ENCODE measurements at places on chromosomes 16 and 17.

- peak; percentile 59 for DNase-seq
These were observed 3.7 kb upstream of the CBX8 start for GRCh38 chr17:79800325-79801155.

DNA sequence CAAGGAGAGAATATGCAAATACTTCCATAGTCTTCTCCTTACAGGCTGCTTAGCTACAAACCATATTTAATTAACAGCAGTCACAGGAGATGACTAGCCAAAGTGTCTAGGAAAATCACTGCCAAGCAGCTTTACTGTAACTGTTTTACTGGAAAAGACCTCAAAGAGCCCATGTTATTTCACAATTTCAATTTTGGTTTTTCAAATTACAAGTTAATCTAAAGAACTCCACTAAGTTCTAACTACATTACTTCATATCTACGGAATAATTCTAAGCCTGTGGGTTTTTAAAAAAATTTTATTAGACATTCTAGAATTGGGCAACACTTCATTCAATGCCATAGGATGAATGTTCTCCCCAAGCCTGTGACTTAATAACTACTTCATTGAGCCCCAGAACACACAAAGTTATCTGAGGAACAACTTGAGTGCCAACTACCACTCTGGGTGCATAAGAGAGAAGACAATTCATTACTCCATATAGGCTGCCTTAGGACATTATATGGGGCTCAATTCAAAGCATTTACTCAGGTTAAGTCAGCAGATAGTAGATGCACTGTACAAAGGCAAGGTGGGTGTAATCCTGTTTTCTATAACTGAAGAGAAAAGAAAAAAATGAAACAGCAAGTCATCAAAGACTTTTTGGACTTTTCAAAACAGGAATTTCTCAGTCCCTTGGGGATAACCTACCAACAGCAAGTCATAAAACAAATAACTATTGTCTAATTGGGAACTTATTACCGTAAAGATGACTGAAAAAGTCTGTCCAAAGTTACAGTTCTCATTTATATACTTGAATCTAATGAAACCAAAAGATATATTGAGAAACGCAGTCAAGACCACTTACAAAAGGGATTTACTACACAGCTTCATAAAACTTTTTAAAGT, 33.0 kb downstream of the STAT3 start:
- DNase-seq: no peak

DNA sequence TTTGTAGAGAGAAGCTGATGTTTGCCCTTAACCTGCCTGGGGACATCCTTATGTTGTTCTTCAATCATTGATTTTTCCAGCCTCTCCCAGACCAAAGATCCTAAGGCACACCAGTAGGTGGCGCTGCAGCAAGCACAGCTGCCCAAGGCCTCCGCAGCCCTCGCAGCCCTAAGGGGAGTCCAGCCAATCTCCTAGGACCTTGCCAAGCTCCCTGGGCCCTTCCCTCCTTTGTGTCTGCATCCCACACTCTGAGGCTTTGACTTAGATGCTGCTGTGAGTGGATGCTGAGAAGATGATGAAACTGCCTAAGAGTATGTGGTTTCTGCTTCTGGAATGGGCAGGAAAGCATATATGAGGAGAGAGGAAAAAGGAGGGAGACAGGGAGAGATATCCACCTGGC, 47.1 kb downstream of the SPACA3 start:
- DNase-seq: peak; percentile 47

GRCh38 chr17:69326377-69327059, 415 bp downstream of the ABCA5 start:
- DNase-seq: peak; percentile 21

GRCh38 chr16:79265196-79265595, 335.3 kb downstream of the MAF start:
- peak; percentile 41 for DNase-seq

- DNase-seq: peak; percentile 60
These were observed 705 bp downstream of the FOXK2 start for GRCh38 chr17:82519971-82520903.

GRCh38 chr16:81462683-81463082, 18.1 kb downstream of the CMIP start:
- no peak for DNase-seq

GRCh38 chr17:53912117-53912516, 89.4 kb downstream of the KIF2B start:
- no peak for DNase-seq

DNA sequence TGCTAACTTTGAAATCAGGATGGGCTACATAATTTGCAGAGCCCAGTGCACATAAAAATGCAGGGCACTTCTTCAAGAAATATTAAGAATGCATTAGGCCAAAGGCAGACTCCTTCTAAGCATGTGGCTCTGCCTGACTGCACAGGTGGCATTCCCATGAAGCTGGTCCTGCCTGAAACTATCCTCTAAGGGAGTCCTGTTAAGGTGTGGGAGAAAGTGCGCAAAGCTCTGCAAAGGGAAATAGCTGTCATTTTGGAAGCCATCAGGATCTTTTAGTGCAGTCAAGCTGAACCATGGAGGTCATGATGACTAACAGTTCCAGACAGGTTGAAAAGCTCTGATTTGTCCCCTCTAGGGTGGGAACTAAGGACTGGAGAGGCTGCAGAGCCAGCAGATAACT, 41.9 kb upstream of the CRHR1 start:
- DNase-seq: no peak

- DNase-seq: no peak
These were observed 438.0 kb upstream of the ZFHX3 start for GRCh38 chr16:73485880-73486279.

Data from suppressor macrophage (primary cell).